ENCODE measurements at places on chromosomes 7 and 10.

- no peak for DNase-seq
Measured at GRCh38 chr7:70761711-70762328, 370.1 kb upstream of the GALNT17 start.

DNA sequence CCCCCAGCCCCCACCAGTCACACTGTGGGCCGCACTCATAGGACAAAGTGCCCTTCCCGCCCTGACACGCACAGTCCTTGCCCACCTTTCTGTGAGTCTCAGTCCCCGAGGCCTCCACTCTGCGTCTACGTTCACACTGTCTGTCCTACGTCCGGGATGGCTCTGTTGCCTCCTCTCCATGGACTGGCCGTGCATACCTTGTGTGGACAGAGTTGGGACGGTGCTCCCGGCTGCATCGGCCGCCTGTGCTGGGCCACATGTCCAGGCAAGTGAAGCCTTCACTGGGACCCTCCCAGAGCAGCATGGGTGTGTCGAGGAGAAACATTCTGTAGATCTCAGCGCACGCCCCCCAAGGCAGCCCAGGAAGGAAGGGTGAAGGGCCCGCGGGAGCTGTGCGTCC lies 239.0 kb downstream of the MGMT start:
- DNase-seq = no peak

- no peak for DNase-seq
Measured at GRCh38 chr7:70230761-70231160, 632.5 kb downstream of the AUTS2 start.

- peak; percentile 36 for DNase-seq
Measured at GRCh38 chr7:28316489-28316888, 95.8 kb upstream of the CREB5 start.

GRCh38 chr7:92731335-92732063 lies 104.9 kb downstream of the CDK6 start:
- DNase-seq = peak; percentile 60
